ENCODE measurements at places on chromosomes 5 and 9.

DNA sequence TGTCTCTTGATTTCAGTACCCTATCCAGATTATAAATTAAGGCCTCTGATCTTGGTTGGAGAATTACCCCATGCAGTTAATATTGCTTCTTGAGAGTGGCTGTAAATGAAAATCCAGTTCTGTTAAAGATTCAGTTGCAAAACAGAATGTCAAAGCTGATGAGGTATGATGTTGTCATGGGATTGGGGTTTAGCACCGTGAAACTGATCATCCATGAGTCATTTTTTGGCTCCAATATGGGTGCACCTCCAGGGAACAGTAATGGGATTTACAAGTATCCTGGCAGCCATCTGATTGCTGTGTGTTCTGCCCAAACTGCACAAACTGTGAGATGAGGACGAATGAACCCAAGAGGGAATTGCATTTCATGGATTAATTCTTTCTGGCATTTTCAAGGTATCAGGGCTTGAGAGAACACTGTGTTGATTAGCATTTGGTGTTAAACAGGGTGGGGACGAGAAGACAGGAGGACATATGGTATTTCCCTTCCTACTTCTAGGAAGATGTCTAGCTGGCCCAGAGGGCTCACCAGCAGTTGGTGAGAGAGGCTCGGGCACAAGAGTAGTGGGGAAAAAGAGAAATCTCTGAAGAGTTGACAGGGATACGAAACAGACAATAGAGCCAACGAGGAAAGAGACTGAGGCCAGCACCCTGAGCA is 214.7 kb downstream of the GAS1 start:
- DNase-seq: no peak

DNA sequence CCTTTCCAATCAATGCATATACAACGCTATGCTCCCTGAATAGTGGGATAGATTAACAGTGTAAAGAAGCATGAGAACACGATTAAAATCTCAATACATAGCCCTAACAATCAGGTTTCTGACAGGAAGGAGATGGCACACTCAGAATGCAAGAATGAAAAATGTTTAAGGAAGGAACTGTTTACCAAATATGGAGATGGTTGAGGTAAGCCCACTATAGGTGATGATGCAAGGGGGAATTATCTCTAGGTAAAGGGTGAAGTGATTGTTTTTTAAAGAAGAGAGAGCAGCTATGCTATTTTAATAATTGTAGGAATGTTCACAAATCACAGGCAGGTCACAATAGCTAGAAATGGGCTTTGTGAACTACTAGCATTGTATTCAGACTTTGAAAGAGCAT is 302.4 kb downstream of the CHSY3 start:
- DNase-seq: no peak

- no peak for DNase-seq
Measured at GRCh38 chr9:18921366-18922075, 111.5 kb downstream of the SAXO1 start.

- DNase-seq: no peak
Measured at GRCh38 chr9:84357275-84357674, 16.7 kb upstream of the SLC28A3 start.

- no peak for DNase-seq
Measured at GRCh38 chr9:93890436-93890935, 64.7 kb downstream of the BARX1 start.

DNA sequence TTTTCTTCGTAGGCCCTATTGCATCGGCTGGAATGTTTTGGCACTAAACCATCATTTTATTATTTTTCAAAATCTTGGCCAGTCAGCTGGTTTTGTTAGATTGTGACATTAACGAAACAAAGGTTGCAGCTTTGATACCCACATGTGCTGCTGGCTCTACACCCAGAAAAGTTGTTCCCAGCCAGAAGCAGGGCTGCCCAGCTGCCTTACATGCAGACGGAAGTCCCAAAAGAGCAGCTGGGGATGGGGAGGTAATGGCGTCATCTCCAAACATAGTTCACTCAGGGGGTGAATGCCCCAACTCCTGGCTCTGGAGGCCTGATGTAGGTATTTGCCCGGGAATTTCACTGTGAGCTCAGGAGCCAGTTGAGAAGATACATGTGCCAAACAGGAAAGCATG is 23.3 kb downstream of the TMEM171 start:
- no peak for DNase-seq

GRCh38 chr5:124277767-124278545 is 468.5 kb downstream of the ZNF608 start:
- no peak for DNase-seq

- DNase-seq: no peak
Measured at GRCh38 chr5:151571270-151572173, 19.6 kb downstream of the FAT2 start.

- peak; percentile 68 for DNase-seq
Measured at GRCh38 chr5:45694971-45695803, 993 bp downstream of the HCN1 start.

DNA sequence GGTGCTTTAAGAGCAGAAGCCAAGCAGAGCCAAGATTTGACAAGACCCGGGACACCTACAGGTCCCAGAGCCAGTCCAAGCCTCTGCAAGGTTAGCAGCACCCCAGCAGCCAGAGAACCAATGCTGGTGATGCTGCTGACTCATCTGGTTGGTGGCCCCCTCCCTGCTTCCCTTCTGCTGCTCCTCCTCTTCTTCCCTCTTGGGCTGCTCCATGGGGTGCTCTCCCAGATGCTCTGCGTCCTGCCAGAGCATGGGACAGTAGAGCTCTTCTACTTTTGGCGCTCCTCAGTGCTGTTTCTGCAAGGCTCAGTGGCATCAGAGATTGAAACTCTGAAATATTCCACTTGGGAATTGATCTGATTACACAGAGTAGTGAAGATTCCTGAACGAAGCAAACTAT is 76.1 kb upstream of the SAP30L start:
- no peak for DNase-seq

GRCh38 chr9:88387552-88388202 is 567 bp upstream of the SPIN1 start:
- peak; percentile 71 for DNase-seq

DNA sequence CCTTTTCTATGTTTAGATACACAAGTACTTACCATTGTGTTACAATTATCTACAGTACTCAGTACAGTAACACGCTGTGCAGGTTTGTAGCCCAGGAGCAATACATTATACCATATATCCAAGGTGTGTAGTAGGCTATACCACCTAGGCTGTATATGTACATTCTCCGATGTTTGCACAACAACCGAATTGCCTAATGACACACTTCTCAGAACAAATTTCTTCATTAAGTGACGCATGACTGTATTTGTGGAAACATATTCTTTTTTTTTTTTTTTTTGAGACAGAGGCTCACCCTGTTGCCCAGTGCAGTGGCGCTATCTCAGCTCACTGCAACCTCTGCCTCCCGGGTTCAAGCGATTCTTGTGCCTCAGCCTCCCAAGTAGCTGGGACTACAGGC is 4.0 kb upstream of the RAD23B start:
- DNase-seq: no peak

- DNase-seq: no peak
Measured at GRCh38 chr9:87275047-87275725, 222.5 kb upstream of the DAPK1 start.

- DNase-seq: no peak
Measured at GRCh38 chr5:88872971-88873370, 10.0 kb downstream of the MEF2C start.

DNA sequence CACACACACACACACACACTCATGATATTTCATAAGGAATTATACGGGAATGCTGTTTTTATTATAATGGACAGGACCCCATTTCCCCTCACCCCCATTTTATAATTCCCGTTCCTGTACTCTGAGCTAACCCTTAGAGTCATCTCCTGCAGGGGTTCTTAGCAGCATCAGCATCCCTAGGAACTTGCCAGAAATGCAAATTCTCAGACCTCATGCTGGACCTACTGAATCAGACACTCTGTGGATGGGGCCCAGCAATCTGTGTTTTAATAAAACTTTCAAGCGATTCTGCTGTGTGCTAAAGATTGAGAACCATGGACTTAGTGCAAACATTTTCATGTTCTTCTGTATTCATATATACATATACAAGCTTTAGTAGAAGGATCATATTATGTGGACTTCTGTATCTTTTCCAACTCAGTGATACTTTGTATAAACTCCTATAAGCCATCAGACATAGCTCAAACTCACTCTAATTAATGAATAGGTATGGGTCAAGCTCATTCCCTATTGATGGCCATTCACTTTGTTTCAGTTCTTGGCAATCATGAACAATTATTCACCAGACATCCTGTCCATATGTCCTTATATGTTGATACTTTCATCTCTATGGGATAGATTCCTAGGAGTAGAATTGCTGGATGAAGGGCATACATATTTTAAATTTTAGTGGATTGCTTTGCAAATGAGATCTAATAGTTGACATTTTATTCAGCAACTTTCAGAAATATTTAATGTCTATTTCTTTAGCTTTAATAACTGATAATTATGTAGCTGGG is 65.5 kb downstream of the ARHGEF28 start:
- DNase-seq: no peak

DNA sequence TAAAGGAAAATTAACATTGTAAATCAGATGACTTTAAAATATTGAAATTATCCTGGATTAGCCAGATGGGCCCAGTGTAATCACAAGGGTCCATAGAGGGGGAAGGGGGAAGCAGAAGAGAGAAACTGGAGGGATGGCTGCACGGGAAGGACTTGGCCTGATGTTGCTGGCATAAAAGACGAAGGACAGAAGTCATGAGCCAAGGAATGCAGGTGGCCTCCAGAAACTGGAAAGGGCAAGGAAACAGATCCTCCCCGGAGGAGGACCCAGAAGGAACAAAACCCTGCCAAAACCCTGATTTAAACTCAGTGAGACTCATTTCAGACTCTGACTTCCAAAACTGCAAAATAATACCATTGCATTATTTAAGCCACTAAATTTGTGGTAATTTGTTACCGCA is 100.2 kb downstream of the ADAMTS2 start:
- DNase-seq: no peak

- DNase-seq: no peak
Measured at GRCh38 chr5:15009420-15009819, 137.8 kb upstream of the ANKH start.

DNA sequence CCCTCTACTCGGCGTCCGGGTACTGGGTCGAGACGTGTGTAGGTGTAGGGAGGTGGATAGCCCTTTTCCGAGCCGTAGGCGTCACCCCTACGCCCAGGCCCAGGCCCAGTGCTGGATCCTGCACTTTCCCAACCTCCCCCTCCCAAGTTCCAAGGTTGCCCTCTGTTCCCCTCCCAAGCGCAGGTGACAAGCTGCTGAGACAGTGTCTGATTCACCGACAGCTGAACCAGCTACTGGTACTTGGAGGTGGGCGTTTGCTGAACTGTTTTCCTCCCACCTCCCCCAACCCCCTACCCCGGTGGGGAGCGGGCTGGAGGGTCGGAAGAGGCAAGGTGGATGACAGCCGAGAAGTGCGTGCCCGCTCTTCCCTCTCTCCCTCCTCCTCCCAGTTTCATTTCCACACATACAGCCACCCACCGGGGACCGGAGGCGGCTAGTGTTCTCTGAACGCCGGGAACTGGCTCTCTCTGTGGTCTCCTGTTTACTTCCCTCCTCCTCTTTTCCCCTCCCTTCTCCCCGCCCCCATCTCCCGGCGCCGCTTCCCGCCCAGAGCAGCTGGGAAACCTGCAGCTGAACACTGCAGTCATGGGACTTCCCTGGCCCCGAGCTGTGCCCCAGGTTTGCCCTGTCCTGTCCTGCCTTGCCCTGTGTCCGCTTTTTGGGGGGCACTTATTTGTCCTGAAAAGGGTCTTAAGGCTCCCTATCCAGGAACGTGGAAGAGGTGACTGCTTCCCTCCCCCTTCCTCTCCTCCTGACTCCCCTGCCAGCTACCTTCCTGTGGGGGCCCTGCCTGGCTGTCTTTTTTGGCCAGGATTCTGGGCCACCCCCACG is 6.2 kb upstream of the KLF9 start:
- DNase-seq: peak; percentile 95

GRCh38 chr9:121725008-121725775 is 73.8 kb downstream of the DAB2IP start:
- DNase-seq: peak; percentile 91

DNA sequence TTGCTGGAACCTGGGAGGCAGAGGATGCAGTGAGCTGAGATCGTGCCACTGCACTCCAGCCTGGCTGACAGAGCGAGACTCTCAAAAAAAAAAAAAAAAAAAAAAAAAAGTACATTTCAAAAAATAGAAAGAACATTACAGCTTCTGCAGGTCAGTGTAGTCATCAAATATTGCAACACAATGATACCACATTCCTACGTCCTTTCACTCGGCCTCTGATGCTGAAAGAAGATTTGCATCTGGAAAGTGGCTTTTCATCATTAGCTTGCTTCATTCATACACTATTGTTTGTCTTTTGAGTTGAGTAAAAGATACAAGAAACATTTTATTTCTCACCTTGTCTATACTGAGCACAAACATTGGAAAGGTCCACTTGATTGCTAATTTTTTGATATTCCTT is 59.6 kb upstream of the CPLANE1 start:
- DNase-seq: no peak

GRCh38 chr5:167726642-167727041 is 564.8 kb upstream of the WWC1 start:
- DNase-seq: no peak

DNA sequence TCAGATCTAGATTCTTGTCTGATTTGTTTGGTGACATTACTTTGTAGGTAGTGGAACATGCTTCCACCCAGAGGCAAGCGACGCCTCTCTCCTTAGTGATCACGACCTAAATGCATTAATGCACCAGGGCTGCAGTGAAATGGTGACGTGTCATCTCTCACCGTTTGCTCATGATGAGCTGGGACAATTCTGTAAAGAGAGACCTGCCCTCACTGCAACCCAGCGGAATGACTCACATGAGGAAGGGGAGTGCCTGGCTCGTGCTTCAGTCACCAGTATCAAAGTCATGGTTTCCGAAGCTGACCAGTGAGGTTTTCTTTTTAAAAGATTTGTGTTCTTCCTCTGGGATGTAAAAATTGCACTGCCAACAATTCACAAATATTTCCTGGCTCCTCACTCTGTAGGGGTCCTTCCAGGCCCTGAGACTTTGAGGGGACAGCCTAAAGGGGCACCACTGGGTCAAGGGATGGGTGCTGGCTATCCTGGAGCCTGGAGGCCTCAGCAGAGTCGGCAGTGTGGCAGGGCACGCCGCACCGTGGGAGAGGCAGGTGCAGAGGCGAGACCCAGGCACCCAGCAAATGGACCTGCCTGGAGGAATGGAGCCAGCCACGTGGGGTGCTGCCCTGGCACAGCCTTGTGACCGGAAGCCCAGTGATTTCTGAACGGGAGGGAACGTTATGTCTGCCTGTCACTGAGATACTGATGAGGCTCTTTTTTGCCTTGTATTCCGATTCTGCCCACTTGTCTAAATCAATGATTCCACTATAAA is 17.3 kb downstream of the QSOX2 start:
- peak; percentile 64 for DNase-seq

DNA sequence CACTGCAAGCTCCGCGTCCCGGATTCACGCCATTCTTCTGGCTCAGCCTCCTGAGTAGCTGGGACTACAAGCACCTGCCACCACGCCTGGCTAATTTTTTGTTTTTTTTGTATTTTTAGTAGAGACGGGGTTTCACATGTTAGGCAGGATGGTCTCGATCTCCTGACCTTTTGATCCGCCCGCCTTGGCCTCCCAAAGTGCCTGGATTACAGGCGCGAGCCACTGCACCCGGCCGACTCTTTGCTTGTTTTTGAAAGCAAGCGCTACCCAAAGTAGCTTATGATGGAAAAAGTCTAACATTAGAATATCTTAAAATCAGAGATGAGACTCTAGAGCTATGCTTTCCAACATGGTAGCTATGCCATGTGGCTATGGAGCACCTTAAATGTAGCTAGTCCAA is 585.5 kb upstream of the ITGA1 start:
- DNase-seq: no peak

GRCh38 chr5:176658817-176659511 is 11.7 kb downstream of the TSPAN17 start:
- DNase-seq: no peak
